RPMI7951 (cell line): ENCODE measurements at places on chromosomes 7 and 10. TPM values are rescaled to one million over a fixed set of nuclear protein-coding genes. Genes with fewer than 3 reads are reported as not detected.

The SMKR1 gene
- total RNA-seq = 0.20 and 0.24 TPM in 2 replicates

- DNase-seq = no peak
These were observed 22.1 kb downstream of the ACSL5 start for GRCh38 chr10:112395809-112396530.

The CPEB3 gene
- 0.49 and 0.72 TPM in 2 replicates for total RNA-seq

DNA sequence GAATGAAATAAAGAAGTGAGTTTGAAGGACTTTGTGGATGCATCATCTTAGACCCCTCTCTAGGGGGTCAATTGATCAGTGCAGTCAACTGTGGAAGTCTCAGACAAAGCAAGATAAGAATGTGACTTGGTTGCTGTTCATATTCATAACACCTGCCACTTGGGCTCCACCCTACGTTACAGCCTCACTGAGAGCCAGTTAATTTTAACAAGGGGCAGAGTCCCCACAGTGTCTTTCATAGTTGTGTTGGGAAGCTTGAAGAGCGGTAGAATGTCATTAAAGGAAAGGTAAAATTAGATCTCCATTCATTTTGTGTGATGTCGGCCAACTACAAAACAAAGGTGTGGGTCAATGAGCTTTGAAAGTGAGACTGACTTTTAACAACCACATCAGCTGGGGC lies 442.1 kb upstream of the C7orf33 start:
- DNase-seq = no peak

GRCh38 chr7:24877790-24878311 lies 102.1 kb downstream of the OSBPL3 start:
- peak; percentile 65 for DNase-seq

The UBE2D4 gene
- 17.3 and 24.6 TPM in 2 replicates for total RNA-seq

DNA sequence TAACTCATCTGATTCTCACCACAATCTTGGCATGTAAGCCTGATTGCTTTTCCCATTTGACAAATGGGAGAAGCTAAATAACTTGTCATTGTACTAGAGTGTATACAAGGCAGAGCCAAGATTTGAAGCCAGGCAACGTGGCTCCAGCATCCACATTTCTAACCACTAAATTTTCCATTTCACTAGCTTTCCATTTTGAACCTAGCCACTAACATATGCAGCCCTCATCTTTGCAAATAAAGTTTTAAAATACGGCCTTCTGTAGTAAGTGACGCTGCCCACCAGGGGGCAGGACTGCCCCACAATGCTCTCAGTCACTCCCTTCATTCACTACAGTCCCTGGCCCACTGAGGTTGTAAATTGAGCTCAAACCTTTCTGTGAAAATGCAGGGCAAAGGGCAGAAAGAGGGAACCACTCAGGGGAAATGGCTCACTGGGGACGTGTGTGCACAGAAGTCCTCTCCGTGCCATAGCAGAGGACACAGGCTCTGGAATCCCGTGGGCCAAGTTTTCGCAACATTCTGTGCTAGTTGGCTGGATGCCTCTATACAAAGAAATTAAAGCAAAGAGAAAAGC lies 315.7 kb downstream of the TNS3 start:
- DNase-seq = peak; percentile 83

- DNase-seq = peak; percentile 29
These were observed 27.4 kb downstream of the UCMA start for GRCh38 chr10:13206546-13207443.

- DNase-seq = no peak
These were observed 15.8 kb downstream of the ANXA7 start for GRCh38 chr10:73398024-73398423.

The ZSCAN25 gene
- total RNA-seq = 6.1 and 7.9 TPM in 2 replicates

The ODAD2 gene
- not detected in 2 replicates for total RNA-seq

GRCh38 chr10:100819424-100819823 lies 74.0 kb downstream of the PAX2 start:
- no peak for DNase-seq

DNA sequence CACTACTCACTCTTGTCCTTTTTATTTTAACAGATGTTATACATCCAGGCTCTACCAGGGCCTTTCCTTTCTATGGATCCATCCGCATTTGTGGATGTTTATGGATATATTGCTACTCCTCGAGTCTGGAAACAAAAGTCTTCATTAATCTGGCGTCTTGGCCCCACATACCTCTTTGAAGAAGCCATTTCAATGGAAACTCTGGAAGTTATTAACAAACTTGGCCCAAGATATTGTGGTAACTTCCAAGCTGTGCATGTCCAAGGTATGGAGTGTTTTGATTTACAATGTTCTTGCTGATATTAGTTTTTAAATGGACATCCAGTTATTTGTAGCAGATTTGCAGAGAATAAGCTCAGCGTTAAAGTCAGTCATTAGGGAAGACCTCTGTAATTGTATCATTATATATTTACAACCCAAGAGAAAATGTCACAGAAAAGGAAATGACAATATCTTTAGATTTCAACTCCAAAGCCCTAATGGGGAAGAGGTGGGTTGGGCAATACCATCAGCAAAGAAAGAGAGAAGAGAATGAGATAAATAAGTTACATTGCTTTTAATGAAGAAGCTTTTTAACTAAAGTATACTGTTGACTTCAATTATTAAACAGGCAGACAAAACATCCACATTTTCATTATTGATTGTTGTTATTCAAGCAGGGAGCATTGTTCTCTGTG lies 102.1 kb downstream of the WDFY4 start:
- no peak for DNase-seq
